Ureter (tissue), 1 donor: ENCODE measurements at places on chromosomes 4 and X. TPM values are rescaled to one million over a fixed set of nuclear protein-coding genes. Genes with fewer than 3 reads are reported as not detected.

PASD1 gene
- total RNA-seq: not detected

XPNPEP2 gene
- total RNA-seq: 6.0 TPM

CLDN34 gene
- total RNA-seq: 4.6 TPM

RNF175 gene
- 0.86 TPM for total RNA-seq

CLGN gene
- total RNA-seq: 1.1 TPM

ATP1B4 gene
- not detected for total RNA-seq

- DNase-seq: peak; percentile 91
Observed at GRCh38 chr4:140151699-140152012, 2.3 kb downstream of the MAML3 start.

DNA sequence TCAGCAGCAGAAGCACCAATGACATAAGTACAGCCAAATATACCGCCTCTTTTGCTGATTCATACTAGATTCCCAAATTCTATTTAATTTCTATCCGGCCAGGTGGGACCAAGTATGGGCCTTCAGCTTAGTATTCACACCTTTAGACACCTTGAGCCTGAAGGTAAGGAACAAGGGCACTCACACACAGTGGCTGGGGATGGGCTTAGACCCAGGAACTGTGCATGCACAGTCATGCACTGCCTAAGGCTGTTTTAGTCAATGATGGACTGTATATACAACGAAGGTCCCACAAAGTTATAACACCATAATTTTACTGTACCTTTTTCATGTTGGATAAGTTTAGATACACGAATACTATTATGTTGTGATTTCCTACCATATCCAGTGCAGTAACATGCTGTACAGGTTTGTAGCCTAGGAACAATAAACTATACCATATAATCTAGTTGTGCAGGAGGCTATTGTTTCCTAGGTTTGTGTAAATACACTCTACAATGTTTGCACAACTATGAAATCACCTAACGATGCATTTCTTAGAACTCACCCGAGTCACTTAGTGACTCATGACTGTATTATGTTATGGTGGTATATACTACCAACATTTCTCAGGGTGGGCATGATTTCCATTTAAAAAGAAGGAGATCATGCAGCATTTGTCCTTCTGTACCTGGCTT lies 9.7 kb upstream of the CLNK start:
- DNase-seq: no peak

DNA sequence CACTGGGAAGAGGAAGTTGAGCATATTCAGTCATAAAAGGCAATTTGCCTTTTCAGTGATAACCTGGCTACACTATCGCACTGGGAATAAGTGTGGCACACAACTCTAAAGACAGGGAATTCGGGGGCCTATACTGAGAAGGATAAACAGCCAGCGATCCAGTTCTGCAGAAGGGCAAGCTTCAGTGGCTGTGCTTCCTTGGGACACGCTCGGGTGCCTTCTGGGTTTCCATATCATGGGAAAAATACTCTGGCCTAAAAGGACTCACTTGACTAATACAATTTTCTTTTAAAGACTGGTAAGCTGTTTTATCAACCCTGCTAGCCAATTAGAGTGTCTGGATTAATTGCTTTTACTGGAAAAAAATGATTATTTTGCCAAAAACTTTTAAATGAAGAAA lies 58.5 kb downstream of the TENM3 start:
- DNase-seq: no peak

- no peak for DNase-seq
Observed at GRCh38 chr4:69095301-69095731, 958 bp upstream of the UGT2B7 start.

- DNase-seq: no peak
Observed at GRCh38 chr4:53586121-53586816, 5.0 kb downstream of the LNX1 start.

DNA sequence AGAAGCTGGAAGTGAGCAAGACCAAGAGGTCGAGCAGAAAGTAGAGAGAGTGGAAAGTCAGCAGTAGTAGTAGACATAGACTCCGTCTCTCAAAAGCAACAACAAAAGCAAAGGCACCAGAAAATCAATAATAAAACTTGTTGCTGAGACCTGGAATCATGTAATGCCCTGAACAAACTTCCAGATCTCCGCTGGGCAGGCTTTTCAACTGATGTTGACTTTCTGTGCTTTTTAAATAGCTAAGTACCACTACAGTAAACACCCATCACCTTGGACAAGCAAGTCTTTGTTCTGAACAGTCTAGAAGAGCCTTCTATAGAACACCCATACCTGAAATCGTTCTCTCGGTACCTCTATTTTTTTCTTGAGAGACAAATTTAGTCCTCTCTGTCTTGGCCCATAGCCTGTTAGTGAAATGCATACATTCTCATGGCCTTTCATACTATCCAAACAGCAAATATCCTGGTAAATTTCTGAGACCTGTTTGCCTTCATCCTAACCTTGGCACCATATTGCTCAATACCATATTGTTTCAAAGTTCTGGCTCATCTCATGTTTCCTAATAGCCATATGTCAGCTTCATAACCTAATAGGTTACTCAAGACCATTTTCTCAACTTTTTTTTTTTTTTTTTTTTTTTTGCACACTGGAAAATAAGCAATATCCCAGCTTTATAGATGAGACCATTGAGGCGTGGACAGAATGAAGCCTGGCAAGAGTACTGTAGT lies 200.6 kb upstream of the RBPJ start:
- no peak for DNase-seq

DNA sequence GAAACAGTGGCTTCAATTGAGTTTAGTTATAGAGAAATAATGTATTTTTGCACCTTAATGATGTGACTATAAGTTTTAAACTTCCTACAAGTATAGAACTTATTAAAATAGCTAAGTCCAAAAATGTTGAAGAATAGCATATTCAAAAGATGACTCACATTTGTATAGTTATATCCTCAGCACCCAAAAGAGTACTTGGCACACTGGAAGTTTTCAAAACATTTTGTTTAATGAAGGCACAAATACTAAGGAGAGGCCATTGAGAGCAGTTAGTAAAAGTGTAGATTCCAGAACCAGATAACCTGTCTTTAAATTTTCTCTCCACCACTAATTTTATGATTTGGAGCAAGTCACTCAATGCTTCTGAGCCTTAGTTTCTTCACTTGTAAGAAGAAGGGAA lies 226.9 kb upstream of the MID1 start:
- no peak for DNase-seq

DNA sequence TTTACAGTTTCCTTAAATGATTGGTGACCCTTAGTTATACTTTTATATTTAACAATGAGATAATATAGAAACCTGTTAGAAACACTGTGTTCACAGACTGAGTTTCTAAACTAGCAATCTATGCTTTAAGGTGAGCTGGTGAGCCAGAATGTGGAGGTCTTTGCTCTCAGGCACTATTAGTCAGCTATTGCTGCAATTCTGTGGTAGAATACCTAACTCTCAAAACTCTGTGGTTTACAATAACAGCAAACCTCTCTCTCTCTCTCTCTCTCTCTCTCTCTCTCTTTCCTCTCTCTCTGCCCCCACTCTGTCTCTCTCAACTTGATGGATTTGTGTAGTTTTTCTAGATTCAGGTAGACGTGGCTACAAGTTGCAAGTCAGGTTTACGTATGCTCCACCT lies 17.6 kb upstream of the LCORL start:
- no peak for DNase-seq
